ENCODE measurements at places on chromosomes 3 and 15. TPM values are rescaled to one million over a fixed set of nuclear protein-coding genes. Genes with fewer than 3 reads are reported as not detected.
A peak's percentile ranks its signal among the peaks of the same experiment; 100 is the strongest.

- H3K27me3 ChIP-seq: no peaks in the 10 kb centered on the region
- H3K36me3 ChIP-seq: no peaks in the 10 kb centered on the region
- no peak for DNase-seq
- no peak overlapping the region for H3K27ac ChIP-seq
- no peak overlapping the region for H3K4me3 ChIP-seq
- no peaks in the 10 kb centered on the region for H3K4me1 ChIP-seq
Measured at GRCh38 chr3:58626841-58627569, 39.6 kb downstream of the FAM3D start.

SPESP1 gene
- 0.67 TPM for total RNA-seq

- no peaks in the 10 kb centered on the region for H3K4me1 ChIP-seq
- H3K27me3 ChIP-seq: no peaks in the 10 kb centered on the region
- peaks cover 22% of the 10 kb centered on the region for H3K36me3 ChIP-seq
- H3K4me3 ChIP-seq: no peak overlapping the region
- DNase-seq: no peak
Measured at GRCh38 chr15:52143873-52144272, 31.3 kb upstream of the BCL2L10 start.

GP5 gene
- total RNA-seq: 4.2 TPM

CPN2 gene
- total RNA-seq: not detected

GRCh38 chr3:161244538-161244937 is 23.4 kb downstream of the NMD3 start:
- H3K4me1 ChIP-seq: no peaks in the 10 kb centered on the region
- DNase-seq: no peak
- no peaks in the 10 kb centered on the region for H3K27me3 ChIP-seq
- H3K36me3 ChIP-seq: peaks cover 36% of the 10 kb centered on the region

GRCh38 chr3:171841620-171842000 is 1.5 kb upstream of the TMEM212 start:
- no peak overlapping the region for H3K4me3 ChIP-seq
- H3K27ac ChIP-seq: no peak overlapping the region
- no peaks in the 10 kb centered on the region for H3K27me3 ChIP-seq
- no peak for DNase-seq
- H3K4me1 ChIP-seq: no peaks in the 10 kb centered on the region

GRCh38 chr3:128392818-128393544 is 73.7 kb downstream of the DNAJB8 start:
- no peaks in the 10 kb centered on the region for H3K4me1 ChIP-seq
- no peak overlapping the region for H3K4me3 ChIP-seq
- H3K36me3 ChIP-seq: no peaks in the 10 kb centered on the region
- DNase-seq: no peak

MGLL gene
- total RNA-seq: 2.4 TPM

- no peak overlapping the region for H3K4me3 ChIP-seq
- no peaks in the 10 kb centered on the region for H3K27me3 ChIP-seq
- no peak for DNase-seq
- H3K4me1 ChIP-seq: no peaks in the 10 kb centered on the region
- H3K27ac ChIP-seq: no peak overlapping the region
- no peaks in the 10 kb centered on the region for H3K36me3 ChIP-seq
Measured at GRCh38 chr3:49456466-49456865, 13.6 kb upstream of the DAG1 start.

- H3K36me3 ChIP-seq: peaks cover 44% of the 10 kb centered on the region
- no peak overlapping the region for H3K27ac ChIP-seq
- no peak for DNase-seq
Measured at GRCh38 chr15:75425966-75426500, 25.5 kb downstream of the SIN3A start.

DNA sequence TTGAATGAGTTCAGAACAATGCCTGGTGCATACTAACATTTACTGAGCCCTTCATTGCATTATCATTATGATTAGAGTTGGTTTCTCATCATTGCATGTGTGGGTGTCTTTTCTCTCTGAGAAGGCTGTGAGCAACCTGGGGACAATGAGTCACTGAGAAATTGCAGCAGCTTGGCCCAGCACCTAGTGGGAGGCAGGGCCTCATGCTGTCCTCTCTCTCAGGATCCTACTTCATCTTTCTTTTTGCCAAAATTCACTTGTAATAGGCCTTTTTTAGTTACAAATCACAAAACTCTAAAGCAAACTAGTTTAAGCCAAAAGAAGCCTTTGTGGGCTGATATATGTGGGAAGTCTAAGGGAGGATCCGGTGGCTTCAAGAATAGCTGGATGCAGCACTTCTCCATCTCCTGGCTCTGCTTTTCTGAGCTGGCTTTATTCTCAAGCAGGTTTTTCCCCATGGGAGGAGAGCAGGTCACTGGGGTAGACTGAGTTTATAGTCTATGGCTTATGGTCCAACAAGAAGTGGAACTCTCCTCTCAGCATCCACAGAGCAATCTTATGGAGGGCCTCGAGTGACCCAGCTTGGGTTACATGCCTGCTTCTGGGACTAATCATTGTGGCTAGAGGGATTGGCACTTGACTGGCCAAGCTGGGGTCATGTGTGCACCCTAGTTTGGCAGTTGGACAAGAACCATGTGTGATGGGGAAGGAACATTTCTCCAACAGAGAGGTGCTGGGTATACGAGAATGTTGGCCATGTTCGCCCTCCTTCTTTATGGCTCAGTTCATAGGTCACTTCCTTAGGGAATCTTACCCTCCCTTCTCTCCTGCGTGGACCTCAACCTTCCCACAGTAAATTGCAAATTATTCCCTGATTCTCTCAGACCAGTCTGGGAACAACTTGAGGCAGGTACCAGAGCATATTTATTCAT is 8.7 kb upstream of the CAMK1 start:
- no peaks in the 10 kb centered on the region for H3K27me3 ChIP-seq
- H3K4me3 ChIP-seq: no peak overlapping the region
- peaks cover 45% of the 10 kb centered on the region for H3K4me1 ChIP-seq
- no peak for DNase-seq
- H3K27ac ChIP-seq: no peak overlapping the region

SIAH2 gene
- 29.5 TPM for total RNA-seq

GRCh38 chr15:38872732-38873131 is 308.1 kb upstream of the RASGRP1 start:
- no peak for DNase-seq
- H3K36me3 ChIP-seq: no peaks in the 10 kb centered on the region
- no peak overlapping the region for H3K27ac ChIP-seq
- H3K27me3 ChIP-seq: no peaks in the 10 kb centered on the region

HYKK gene
- total RNA-seq: 5.7 TPM

COL7A1 gene
- 1.2 TPM for total RNA-seq

DNA sequence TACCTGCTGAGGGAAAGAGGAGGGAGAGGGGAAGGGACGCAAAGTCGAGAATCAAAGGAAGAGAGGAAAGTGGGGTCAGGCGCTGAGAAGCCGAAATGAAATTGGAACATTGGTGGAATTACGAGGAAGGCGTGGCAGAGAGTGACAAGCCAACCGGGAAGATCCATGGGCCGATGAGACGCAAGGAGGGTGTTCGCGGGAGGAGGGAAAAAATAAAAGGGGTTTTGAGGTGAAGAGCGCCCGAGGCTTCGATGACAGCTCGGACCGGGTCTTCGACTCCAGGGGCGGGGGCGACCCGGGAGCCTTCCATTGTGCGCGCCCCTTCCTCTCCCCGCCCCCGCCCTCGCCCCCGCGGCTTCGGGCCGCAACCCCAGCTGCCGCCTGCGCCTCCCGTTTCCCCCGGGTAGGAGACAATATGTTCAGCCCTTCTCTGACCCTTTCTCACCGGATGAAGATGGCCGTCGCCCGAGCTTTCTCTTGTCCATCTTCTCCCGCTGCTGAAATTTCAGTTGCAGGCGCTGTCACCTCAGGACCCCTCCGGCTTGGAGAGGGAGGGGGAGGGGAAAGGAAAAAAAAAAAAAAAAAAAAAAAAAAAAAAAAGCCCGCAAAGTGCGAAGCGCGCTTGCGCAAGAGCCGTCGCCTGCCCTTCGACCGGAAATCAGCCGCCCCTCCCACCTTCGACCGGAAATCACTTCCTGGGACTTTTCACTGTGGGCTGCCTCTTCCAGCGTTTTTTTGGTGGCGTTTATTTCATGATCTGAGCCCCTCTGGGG is at the start of gene SENP7:
Gene SENP7, minus strand, starts transcription at position 567 of the 773 bp plus-strand sequence. Its CDS starts 82 bp downstream, at position 485.
- peaks cover 54% of the 10 kb centered on the region for H3K4me1 ChIP-seq
- DNase-seq: peak; percentile 75
- H3K27ac ChIP-seq: peak within 1 kb of the TSS; percentile 84
- peak within 1 kb of the TSS; percentile 83 for H3K4me3 ChIP-seq
- no peaks in the 10 kb centered on the region for H3K27me3 ChIP-seq

- no peaks in the 10 kb centered on the region for H3K36me3 ChIP-seq
- H3K4me1 ChIP-seq: peaks cover 25% of the 10 kb centered on the region
- no peak overlapping the region for H3K4me3 ChIP-seq
- no peak for DNase-seq
- H3K27ac ChIP-seq: no peak overlapping the region
- no peaks in the 10 kb centered on the region for H3K27me3 ChIP-seq
Measured at GRCh38 chr15:90860942-90861675, 7.3 kb upstream of the FURIN start.

TMEM158 gene
- not detected for total RNA-seq

CERS3 gene
- 1.6 TPM for total RNA-seq

MTFMT gene
- 15.2 TPM for total RNA-seq

DNA sequence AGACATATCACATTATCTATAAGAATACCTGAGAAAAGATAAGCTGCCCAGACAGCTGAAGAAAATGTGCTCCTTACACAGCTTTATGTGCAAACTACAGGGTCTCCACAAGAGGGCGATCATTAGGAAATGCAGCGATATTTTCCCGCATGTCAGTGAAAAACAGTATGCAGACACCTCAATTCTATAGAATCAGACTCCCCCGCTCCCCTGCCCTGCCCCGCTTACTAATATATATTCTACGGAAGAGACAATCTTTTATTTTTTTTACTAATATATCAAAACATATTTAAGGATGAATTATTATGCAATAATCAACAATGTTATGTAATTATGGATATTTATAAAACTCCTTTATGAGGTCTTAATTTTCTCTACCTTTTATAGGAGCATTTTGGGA is 681.3 kb downstream of the ROBO1 start:
- no peak overlapping the region for H3K4me3 ChIP-seq
- no peak for DNase-seq
- H3K36me3 ChIP-seq: no peaks in the 10 kb centered on the region
- H3K27ac ChIP-seq: no peak overlapping the region
- H3K4me1 ChIP-seq: no peaks in the 10 kb centered on the region

PRSS50 gene
- not detected for total RNA-seq

IMPG2 gene
- 0.81 TPM for total RNA-seq

GRCh38 chr15:91484141-91484540 is 369.4 kb upstream of the SLCO3A1 start:
- H3K27ac ChIP-seq: no peak overlapping the region
- no peaks in the 10 kb centered on the region for H3K36me3 ChIP-seq
- peaks cover 55% of the 10 kb centered on the region for H3K4me1 ChIP-seq
- no peak for DNase-seq
- H3K4me3 ChIP-seq: no peak overlapping the region

DNA sequence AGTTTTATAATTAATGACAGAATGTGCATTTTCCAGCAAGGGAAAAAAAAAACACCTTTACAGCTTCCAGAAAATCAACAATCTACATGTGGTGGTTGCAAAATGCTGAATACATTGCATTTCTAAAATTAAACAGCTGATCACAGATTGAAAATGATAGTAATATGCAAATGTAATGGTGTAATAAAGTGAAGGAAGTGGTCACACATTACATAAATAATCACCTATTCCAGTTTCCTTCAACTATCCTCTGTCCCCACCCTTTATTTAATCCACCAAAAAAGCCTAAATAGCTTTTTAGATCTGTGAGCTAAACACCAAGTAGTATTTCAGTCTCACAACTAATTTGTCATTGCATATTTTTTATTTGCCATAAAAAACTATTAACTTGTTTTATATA is 110.5 kb downstream of the PEAK1 start:
- H3K27me3 ChIP-seq: no peaks in the 10 kb centered on the region
- no peaks in the 10 kb centered on the region for H3K36me3 ChIP-seq
- no peaks in the 10 kb centered on the region for H3K4me1 ChIP-seq
- no peak for DNase-seq
- no peak overlapping the region for H3K27ac ChIP-seq

SEMA6D gene
- not detected for total RNA-seq

GRCh38 chr3:72814308-72814707 is 33.9 kb downstream of the SHQ1 start:
- no peaks in the 10 kb centered on the region for H3K27me3 ChIP-seq
- no peaks in the 10 kb centered on the region for H3K4me1 ChIP-seq
- no peak overlapping the region for H3K27ac ChIP-seq

PLA2G4D gene
- total RNA-seq: not detected

- no peak overlapping the region for H3K27ac ChIP-seq
- no peaks in the 10 kb centered on the region for H3K4me1 ChIP-seq
- H3K36me3 ChIP-seq: no peaks in the 10 kb centered on the region
- H3K4me3 ChIP-seq: no peak overlapping the region
- no peaks in the 10 kb centered on the region for H3K27me3 ChIP-seq
- DNase-seq: no peak
Measured at GRCh38 chr3:162704238-162704637, 1207.6 kb downstream of the OTOL1 start.

DNA sequence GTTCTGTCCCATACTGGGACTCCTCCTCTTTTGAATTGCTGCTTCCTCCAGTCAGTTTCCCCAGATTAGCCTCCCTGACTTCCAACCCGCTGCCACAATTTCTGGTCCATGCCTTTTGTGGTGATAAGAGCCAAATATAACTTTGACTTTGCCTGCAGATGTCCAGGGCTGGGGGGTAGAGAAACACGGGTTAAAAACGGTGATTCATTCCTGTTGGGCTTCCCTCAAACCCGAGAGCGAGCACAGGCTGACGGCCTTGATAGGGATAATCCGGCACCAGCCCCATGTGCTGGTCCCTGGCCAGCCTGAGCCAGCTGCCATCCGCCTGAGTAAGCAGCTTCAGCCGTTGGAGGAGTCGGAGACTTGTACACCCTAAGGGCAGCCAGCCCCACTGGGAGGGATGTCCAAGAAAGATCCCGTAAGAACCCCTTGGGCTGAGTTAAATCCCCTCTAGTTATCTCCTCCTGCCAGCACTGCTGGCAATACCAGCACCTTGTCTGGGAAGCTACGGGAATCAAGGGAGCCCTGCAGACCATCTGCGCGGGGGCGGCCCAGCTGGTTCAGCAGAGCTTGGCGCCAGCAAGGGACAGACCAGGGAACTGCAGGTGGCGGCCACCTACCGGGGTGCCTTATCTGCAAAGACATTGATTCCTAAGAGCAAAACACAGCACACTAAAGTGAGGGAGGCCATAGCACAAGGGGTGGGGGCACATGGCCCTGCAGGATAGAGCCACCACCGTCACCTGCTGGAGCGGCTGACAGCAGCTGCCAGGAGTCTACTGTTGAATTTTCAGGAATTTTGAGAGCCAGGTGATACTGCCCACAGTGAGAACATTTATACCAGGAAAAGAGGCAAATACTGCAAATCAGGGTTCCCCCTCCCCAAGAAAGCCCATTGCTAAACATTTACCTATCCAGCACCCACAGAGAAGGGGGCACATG is 18.1 kb downstream of the CSPG4 start:
- H3K4me1 ChIP-seq: peaks cover 9% of the 10 kb centered on the region
- H3K36me3 ChIP-seq: no peaks in the 10 kb centered on the region
- H3K4me3 ChIP-seq: no peak overlapping the region
- no peak for DNase-seq

DNA sequence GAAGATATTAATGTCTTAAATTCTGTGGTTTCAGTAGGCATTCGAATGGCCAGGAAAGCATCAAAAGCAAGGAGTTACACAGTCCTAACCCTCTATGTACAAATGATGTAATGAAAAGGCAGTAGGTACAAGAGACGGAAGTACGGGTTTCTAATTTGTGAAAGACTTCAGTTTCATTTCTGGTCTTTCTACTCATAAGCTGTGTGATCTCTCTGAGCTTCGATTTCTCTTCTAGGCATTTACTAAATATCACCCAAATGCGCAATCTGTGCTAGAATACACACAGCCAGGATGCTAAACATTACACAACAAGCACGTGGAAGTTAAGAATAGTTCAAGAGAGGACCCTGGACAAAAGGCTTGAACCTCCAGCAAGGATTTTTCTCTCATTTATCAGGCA is 17.9 kb upstream of the STIMATE start:
- H3K4me1 ChIP-seq: no peaks in the 10 kb centered on the region
- no peak overlapping the region for H3K27ac ChIP-seq
- no peak for DNase-seq
- no peak overlapping the region for H3K4me3 ChIP-seq
- H3K36me3 ChIP-seq: peaks cover 53% of the 10 kb centered on the region
